ENCODE measurements at places on chromosomes 7 and 10.

- no peak overlapping the region for H3K27ac ChIP-seq
- H3K4me3 ChIP-seq = no peak overlapping the region
- H3K36me3 ChIP-seq = no peaks in the 10 kb centered on the region
- no peak for DNase-seq
- no peaks in the 10 kb centered on the region for H3K4me1 ChIP-seq
Measured at GRCh38 chr10:90031776-90032175, 330.4 kb downstream of the KIF20B start.

GRCh38 chr10:51421853-51422252, 277.5 kb downstream of the CSTF2T start:
- no peaks in the 10 kb centered on the region for H3K36me3 ChIP-seq
- no peak overlapping the region for H3K4me3 ChIP-seq
- no peaks in the 10 kb centered on the region for H3K27me3 ChIP-seq
- no peak for DNase-seq
- peak overlapping the region; percentile 72 for H3K27ac ChIP-seq

DNA sequence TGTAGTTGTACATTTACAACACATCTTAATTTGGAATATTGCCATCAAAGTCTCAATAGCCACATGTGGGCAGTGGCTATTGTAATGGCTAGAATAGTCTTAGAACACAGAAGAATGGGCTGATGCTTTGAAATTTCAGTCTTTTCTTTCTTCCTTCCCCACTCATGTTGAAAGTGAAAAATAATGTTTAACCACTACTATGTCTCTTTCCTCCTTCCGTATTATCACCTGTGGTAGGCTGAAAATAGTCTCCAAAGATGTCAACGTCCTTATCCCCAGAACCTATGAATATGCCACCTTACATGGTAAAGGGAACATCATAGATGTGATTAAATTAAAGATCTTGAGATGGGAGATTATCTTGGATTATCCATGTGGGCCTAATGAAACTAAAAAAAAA, 154.0 kb downstream of the SUGCT start:
- no peak overlapping the region for H3K4me3 ChIP-seq
- H3K27me3 ChIP-seq = no peaks in the 10 kb centered on the region

GRCh38 chr7:66524738-66525137, 103.9 kb upstream of the KCTD7 start:
- no peaks in the 10 kb centered on the region for H3K4me1 ChIP-seq
- no peaks in the 10 kb centered on the region for H3K27me3 ChIP-seq
- H3K4me3 ChIP-seq = no peak overlapping the region
- no peak for DNase-seq
- H3K36me3 ChIP-seq = peaks cover 33% of the 10 kb centered on the region
- H3K27ac ChIP-seq = no peak overlapping the region

GRCh38 chr10:86360657-86361056, 5.9 kb downstream of the GRID1 start:
- H3K4me3 ChIP-seq = no peak overlapping the region
- H3K27me3 ChIP-seq = no peaks in the 10 kb centered on the region
- H3K27ac ChIP-seq = no peak overlapping the region
- peak; percentile 17 for DNase-seq
- peaks cover 6% of the 10 kb centered on the region for H3K4me1 ChIP-seq

DNA sequence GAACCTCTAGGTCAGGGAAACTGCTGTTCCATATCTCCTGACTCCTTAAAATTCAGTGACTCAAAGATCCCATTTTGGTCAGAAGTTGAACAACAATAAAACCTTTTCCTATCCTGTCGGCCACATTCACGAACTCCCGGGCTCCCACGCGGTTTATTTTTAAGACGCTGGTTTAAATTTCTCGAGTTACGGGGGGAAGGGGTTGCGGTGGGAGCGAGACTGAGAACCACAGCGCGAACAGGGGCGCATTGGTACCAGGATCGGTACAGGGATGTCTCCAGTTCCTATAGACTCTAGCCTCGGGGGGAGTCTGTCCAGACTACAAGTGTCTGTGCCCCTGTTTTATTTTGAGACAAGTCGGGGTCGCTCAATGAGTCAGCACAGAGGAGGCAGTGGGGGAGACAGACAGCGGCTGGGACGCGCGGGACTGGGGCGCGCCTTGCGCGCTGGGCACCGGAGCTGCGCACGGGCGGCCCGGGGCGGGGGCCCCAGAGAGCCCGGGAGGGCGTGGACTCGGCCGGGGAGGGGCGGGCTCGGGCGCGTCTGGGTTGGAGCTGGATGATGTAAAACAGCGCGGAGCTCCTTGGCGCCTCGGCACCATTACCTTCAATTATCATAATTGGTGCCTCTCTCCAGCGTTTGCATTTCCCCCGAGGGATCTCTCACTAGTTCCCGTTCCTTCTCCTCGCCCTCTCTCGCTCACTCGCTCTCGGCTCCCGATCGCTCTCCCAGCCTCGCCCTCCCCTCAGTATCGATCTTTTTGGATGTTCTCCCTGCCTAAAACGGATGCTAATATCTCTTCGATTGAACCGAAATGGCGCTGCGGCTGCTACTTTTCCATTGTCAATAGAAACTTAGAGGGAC, 8.7 kb upstream of the BAMBI start:
- peak overlapping the region; percentile 28 for H3K27ac ChIP-seq
- H3K4me1 ChIP-seq = peaks cover 24% of the 10 kb centered on the region
- H3K27me3 ChIP-seq = peaks cover 14% of the 10 kb centered on the region
- no peaks in the 10 kb centered on the region for H3K36me3 ChIP-seq

GRCh38 chr10:8817299-8817698, 762.8 kb downstream of the GATA3 start:
- no peak overlapping the region for H3K4me3 ChIP-seq
- no peaks in the 10 kb centered on the region for H3K4me1 ChIP-seq
- H3K27me3 ChIP-seq = no peaks in the 10 kb centered on the region

DNA sequence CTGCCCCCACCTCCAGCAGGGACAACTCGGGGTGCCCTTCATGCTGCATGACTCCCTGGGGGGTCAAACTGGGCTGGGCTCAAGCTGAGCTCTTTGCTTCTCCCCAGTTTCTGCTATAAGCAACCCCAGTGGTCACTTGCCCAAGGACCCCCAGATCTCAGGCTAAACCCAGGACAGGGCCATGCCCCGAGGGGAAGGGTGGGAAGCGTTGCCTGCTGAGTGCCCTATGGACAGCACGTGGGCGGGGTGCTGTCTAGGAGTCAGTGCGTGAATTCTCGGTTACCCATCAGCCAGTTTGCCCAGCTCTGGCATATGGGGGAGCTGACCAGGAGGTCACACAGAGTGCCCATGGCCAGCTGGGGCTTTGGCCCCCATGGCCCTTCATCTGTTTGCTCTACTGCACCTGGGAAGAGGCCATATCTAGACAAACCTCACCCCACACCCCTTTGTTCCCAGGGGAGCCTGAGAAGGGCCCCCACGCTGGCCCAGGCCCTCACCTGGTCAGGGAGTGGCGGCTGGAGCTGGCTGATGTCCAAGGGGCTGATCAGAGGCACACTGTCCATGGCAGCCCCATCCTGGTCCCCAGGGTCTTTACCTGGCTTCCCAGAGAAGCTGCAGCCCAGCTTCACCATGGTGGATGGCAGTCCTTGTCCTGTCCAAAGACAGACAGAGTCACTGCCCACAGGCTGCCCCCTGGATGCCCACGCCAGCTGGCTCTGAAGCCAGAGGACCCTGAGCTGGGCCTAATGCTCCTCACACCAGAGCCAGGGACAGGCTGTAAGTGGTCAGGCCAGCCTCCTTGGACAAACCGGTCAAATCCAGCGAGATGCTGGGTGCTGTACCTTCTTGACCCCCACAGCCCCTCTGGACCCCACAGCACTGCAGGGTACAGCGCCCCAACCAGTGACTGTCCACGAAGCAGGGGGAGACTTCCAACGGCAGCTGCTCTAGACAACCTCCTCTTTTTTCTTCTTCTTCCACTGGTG, 8.0 kb downstream of the CALY start:
- no peak for DNase-seq
- H3K27ac ChIP-seq = no peak overlapping the region
- H3K4me3 ChIP-seq = no peak overlapping the region
- H3K4me1 ChIP-seq = no peaks in the 10 kb centered on the region
- no peaks in the 10 kb centered on the region for H3K36me3 ChIP-seq

DNA sequence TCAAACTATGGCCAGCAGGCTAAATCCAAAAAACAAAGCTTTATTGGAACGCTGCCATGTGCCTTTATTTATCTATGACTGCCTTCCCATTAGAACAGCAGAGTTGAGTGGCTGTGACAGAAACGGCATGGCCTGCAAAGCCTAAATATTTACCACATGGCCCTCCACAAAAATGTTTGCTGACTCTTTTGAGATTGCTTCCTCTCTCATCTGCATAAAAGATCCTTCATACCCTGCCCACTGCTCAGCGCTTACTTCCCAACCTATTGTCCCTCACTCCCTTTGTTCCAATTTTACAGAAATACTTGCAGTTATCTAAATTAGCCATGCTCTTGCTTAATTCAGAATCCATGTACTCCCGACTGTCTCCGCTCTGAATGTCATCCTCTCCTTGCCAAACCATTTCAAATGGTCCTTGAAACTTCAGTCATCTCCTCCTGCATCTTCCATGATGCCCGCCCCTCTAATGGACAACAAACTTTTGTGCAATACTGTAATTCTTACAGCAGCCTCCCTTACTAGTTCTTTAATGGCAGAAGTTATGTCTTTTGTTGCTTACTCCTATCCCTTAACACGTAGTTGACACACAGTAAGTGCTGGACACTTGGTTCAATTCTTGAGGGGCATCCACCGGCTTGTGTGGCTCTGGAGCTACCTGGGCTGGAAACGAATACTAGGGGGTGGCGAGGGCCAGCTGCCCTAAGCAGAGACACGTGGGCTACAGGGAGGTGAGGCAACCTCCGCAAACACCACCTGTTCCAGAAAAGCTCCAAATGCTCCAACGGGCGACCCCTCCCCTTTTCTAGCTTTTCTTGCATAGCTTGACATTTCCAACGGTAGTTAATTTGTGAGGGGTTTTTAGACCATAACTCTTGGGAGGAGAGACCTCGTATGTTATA, 832 bp downstream of the XRCC2 start:
- H3K4me1 ChIP-seq = peaks cover 7% of the 10 kb centered on the region
- no peak for DNase-seq
- H3K27me3 ChIP-seq = no peaks in the 10 kb centered on the region
- H3K4me3 ChIP-seq = peak overlapping the region; percentile 67
- H3K27ac ChIP-seq = no peak overlapping the region
- H3K36me3 ChIP-seq = no peaks in the 10 kb centered on the region

- peaks cover 12% of the 10 kb centered on the region for H3K36me3 ChIP-seq
- DNase-seq = no peak
- H3K27ac ChIP-seq = no peak overlapping the region
Measured at GRCh38 chr10:24579448-24579847, 144.2 kb downstream of the ARHGAP21 start.

DNA sequence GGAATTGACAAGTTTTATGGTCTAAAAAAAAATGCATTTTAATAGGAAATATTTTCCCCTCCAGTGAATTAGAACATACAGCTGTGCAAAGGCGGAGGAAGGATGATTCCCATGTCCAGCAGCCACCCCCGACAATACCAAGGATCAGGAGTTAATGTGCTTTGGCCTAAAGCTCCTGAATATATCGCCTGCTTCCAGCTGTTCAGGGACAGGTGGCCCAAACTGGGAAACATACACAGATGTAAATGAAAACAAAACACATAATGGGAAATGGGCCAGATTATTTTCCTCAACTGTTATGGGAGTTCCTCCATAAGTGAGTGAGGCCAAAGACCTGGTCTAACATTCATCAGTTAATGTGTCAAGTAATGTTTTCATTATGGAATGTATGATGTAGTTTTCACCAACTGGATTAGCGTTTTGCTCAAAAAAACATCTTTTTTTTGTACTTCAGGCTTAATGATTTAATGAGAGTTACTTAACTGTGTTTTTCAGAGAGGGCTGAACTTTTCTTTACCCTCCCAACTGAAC, 55.1 kb upstream of the LAMB1 start:
- no peaks in the 10 kb centered on the region for H3K4me1 ChIP-seq
- H3K36me3 ChIP-seq = no peaks in the 10 kb centered on the region
- no peak for DNase-seq

DNA sequence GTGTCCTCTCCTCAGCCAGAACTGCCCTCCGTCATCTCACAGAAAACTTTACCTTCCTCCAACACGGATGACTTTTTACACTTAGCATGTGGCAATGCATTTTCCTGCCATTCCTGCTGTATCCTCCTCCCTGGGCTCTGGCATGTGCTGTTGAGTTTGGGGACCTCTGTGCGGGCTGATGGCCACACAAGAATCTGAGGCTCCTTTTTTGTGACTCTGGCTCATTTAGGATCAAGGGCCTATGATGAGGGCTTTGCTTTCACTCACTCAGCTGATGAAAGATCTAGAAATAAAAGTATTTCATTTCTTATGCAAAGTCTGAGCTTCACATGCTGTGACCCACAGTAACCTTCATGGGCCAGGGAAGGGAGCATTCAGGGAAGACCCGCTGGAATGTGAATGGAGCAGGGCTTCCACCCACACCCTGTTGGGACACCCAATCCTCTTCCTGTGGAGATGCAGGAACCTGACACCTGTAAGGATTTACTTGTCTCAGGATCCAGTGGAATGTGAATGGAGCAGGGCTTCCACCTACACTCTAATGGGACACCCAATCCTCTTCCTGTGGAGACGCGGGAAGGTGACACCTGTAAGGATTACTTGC, 500.3 kb upstream of the MKI67 start:
- no peaks in the 10 kb centered on the region for H3K4me1 ChIP-seq
- H3K27ac ChIP-seq = no peak overlapping the region
- no peak overlapping the region for H3K4me3 ChIP-seq
- no peaks in the 10 kb centered on the region for H3K36me3 ChIP-seq

GRCh38 chr7:43314379-43315158, 202.1 kb downstream of the HECW1 start:
- no peak overlapping the region for H3K27ac ChIP-seq
- H3K36me3 ChIP-seq = no peaks in the 10 kb centered on the region
- H3K4me1 ChIP-seq = no peaks in the 10 kb centered on the region
- H3K4me3 ChIP-seq = no peak overlapping the region
- no peak for DNase-seq
- no peaks in the 10 kb centered on the region for H3K27me3 ChIP-seq

- peaks cover under 1% of the 10 kb centered on the region for H3K4me1 ChIP-seq
- H3K27me3 ChIP-seq = no peaks in the 10 kb centered on the region
- H3K27ac ChIP-seq = no peak overlapping the region
- DNase-seq = no peak
Measured at GRCh38 chr10:35133586-35133985, 6.9 kb downstream of the CREM start.

DNA sequence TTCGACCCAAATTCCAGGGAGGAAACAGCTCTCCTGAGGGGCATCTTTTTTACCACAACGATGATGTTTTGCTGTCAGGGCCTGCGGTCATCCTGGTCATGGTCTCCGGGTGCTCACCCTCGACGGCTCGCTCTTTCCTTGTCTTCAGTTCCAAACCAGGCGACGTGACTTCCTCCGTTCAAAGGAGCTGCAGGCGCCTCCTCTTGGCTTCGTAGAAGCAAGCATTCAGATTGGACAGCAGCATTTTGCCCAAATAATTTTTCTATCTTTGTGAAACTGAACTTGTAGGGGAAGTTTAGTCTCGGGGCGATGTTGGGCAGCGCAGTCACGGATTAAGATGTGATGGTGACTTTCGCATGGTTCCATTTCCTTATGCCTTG, 208.9 kb downstream of the DNAJB6 start:
- no peaks in the 10 kb centered on the region for H3K4me1 ChIP-seq
- no peak overlapping the region for H3K4me3 ChIP-seq
- H3K27ac ChIP-seq = no peak overlapping the region
- H3K36me3 ChIP-seq = peaks cover 5% of the 10 kb centered on the region
- H3K27me3 ChIP-seq = no peaks in the 10 kb centered on the region

Measured in tibial artery (tissue), 4 donors.